Iris pigment epithelial cell (primary cell): ENCODE measurements at places on chromosomes 12 and 14.
A peak's percentile ranks its signal among the peaks of the same experiment; 100 is the strongest.

DNA sequence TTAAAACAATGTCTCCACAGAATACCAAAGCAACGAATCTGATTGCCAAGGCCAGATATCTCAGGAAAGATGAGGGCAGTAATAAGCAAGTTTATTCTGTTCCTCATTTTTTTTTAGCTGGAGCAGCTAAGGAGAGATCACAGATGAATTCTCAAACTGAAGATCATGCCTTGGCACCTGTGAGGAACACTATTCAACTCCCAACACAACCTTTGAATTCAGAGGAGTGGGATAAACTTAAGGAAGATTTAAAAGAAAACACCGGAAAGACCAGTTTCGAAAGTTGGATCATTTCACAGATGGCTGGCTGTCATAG lies 994 bp downstream of the PRORP start:
- DNase-seq: no peak

- DNase-seq: peak; percentile 48
Measured at GRCh38 chr12:12171991-12172511, 94.8 kb downstream of the LRP6 start.

DNA sequence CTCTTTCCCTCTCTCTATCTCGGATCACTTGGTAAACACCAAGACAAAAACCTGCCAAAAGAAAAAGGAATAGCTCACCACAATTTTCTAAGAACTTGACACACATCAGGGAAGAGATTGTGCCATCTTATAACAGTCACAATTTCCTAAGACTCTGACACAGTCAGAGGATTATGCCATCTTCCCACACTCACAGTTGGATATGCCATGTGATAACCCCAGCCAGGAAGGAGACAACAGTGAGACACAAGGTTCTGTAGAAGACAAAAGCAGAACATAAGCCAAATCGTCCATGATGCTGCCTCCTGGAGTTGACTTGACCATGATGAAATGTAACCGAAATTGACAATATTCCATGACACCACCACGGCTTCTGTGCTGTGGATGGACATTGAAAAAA lies 2.8 kb upstream of the CLEC9A start:
- DNase-seq: peak; percentile 45

DNA sequence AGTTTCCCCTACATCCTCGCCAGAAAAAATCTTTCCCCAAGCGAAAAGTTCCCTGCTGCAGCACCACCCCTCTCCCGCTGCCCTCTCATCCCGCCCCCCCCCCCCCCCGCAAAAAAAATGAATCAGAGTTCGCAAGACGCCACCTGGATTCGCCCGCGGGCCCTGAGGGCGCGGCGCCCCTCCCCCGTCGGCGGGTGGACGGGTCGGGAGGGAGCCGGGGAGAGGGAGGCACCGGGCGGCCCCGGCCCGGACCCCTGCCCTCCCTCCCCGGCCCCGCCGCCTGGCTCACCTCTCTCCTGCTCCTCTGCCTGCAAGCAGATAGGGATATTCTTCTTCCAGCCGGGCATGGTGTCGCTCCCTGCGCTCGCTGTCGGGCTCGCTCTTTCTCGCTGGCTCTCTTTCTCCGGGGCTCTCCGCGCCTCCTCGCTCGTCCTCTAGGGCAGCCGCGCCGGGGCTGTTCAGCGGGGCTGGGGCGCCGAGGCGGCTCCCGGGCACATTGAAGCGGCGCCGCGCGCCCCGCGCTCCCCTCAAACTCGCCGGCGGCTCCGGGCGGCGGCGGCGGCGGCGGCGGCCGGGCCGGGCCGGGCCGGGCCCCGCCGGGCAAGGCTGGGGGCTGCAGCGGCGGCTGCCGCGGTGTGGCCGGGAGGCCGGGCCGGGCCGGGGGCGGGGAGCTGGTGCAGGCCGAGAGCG lies 200.3 kb upstream of the CAND1 start:
- peak; percentile 38 for DNase-seq

GRCh38 chr14:96088074-96088473 lies 48.9 kb downstream of the C14orf132 start:
- DNase-seq: no peak

DNA sequence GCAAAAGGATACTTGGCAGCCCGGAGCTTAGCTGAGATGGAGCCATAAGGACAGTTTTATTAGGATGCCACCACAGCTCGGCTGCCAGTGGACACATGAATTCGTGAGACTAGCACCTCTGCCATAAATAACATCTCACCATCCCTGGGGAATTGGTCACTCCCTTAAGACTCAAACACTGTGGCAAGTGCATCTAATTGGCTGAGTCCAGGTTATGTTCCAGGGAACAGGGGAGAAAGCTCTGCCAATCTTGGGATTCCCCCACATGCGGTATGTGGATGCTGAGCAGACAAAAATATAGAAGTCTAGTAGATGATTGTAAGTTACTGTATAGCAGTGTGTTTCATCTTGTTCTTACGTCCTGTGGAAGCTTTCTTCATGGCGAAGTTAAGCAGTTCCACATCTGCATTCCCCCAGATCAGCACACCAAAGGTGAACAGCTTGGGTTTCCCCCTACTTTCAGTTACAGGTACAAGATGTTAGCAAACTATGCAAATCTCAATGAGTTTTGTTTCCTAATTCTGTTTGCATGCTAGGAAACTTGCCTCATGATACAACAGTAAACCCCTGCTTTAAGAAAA lies 131.1 kb downstream of the ETV6 start:
- DNase-seq: no peak

DNA sequence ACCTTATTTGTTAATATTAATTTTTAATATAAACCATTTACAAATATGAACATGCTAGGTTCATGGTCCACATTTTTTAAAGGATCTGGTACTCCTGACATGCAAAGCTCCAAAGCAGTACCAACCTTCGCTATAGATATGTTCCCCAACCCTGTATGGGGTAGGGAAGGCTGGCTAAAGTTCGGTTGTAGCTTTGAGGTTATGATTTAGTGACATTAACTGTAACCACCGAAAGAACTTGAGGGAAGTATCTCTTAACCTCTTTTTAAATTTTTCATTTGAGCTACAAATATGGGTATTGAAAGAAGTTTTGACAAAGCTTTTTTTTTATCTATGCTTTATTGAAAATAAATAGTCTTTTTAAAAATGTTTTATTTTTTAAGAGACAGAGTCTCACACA lies 115.5 kb downstream of the DYRK2 start:
- DNase-seq: no peak

GRCh38 chr12:47636908-47637780 lies 68.7 kb downstream of the RPAP3 start:
- peak; percentile 40 for DNase-seq

- no peak for DNase-seq
Measured at GRCh38 chr14:89365061-89365801, 51.8 kb downstream of the FOXN3 start.

DNA sequence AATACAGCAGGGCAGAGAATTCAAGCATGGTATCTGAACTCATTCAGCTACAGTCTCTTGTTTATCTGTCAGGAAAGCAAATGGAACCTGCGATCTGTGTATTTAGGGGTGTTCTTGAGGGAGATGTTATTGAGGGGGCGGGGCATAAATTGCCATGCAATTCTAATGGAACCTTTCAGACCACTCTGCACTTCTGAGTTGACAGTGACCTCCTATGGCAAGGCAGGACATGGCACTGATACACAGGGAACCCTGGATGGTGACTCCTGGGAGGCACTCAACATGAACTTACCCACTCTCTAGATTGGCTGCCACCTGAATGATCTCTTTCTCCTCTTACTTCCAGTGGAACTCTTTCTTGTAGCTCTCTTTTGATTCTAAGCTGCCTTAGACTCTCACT lies 787.3 kb downstream of the VRK1 start:
- DNase-seq: no peak

DNA sequence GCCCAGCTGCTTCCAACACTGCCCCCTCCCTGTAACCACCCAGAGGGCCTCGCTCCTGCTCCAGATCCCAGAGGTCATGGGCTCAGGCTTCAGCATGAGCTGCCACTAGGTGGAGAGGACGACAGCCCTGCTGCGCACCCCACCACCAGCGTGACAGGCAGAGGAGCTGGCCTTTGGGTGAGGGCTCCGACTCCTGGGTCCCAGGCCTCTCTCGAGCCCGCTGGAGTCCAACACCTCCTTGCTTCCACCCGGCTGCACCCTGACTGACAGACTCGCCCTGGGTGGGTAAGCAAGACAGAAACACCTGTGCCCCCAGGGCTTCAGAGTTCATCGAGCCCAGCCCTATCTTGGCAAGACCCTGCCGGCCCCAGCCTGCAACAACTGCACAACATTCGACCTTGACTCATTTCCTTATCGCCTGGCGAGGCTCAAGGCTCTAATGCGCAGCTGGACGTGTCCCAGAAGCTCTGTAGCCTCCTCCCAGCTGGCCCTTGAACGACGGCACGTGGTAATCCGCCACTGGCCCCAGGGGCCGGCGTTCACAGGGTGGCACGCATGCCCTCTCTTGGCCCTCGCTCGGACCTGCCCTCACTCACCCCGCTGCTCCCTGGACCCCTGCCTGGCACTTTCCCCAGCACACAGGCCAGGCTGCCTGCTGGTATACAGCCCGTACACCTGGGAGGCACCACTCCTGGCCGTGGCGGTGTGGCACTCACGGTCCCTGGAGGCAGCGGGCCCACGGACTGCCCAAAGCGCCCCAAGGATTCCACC lies 28.0 kb downstream of the VPS37B start:
- no peak for DNase-seq

GRCh38 chr12:48288387-48289268 lies 62.1 kb downstream of the ZNF641 start:
- no peak for DNase-seq

- DNase-seq: peak; percentile 40
Measured at GRCh38 chr14:31897581-31898186, 179.4 kb upstream of the ARHGAP5 start.

GRCh38 chr14:95162641-95163040 lies 5.3 kb upstream of the DICER1 start:
- no peak for DNase-seq

DNA sequence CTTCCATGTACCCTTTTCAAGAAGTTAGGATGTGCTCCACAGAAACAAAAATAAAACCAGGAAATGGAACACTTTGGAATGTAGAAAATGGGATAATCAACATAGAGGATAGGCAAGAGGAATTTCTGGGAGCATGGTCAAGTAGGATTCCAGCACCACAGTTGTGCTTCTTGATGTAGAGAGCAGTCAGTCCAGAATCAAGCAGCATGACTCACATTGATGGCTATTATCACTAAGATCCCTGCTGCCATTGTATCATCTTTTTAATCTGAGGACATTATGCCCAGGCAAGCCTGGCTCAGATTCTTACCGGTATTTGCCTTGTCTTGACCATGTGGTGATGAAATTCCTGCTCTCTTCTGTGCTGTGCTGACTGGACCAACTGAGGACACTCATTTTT lies 5.7 kb downstream of the ETFRF1 start:
- peak; percentile 33 for DNase-seq

GRCh38 chr12:114679452-114679875 lies 4.5 kb downstream of the TBX3 start:
- DNase-seq: peak; percentile 68
